ENCODE measurements at places on chromosomes 2 and 18.

- no peak for DNase-seq
Measured at GRCh38 chr2:48180557-48180956, 274.3 kb upstream of the FBXO11 start.

DNA sequence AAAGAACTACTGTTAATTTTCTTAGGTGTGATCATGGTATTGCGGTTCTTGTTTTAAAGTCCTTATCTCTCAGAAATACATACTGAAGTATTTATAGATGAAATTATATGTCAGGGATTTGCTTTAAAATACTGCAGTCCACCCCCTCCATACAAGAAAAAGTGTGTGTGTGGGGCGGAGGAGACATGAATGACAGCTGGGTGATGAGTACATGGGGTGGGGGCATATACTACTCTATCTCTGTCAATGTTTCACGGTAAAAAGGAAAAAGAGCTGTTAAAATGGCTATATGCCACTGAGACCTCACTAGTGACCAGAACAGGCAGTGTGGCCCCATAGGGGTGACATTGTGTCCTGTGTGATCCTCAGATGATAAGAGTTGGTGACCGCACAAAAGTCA is 54.1 kb downstream of the SPRED2 start:
- DNase-seq: no peak

DNA sequence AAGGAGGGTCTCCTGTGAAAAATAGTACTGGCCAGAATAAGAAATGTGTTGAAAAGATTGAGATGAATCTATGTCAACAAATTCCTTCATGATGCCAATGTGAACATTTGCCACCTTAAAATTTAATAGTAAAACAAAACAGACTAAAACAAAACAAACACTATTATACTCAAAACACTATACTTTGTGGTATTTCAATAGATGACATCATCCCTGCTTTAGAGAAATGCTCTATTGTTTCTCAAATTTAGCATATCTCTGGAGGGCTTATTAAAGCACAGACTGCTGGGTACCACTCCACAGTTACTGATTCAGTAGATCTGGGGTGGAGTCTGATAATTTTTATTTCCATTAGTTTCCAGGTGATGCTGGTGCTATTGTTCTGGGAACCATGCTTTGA is 579.4 kb upstream of the FAM98A start:
- no peak for DNase-seq

GRCh38 chr2:160199683-160200389 is at the start of gene ITGB6:
Gene ITGB6 (minus strand): TSS chr2:160200272. CDS start chr2:160200063, 209 bp downstream.
- no peak for DNase-seq

- DNase-seq: no peak
Measured at GRCh38 chr2:204010628-204011560, 74.3 kb downstream of the ICOS start.

GRCh38 chr2:205130111-205130829 is 552.0 kb upstream of the NRP2 start:
- DNase-seq: no peak

GRCh38 chr2:72386288-72386687 is 238.6 kb upstream of the CYP26B1 start:
- no peak for DNase-seq

- no peak for DNase-seq
Measured at GRCh38 chr2:78068808-78069207, 546.6 kb upstream of the LRRTM4 start.

GRCh38 chr2:101883860-101884259 is 107.9 kb upstream of the IL1R2 start:
- peak; percentile 56 for DNase-seq

GRCh38 chr18:42168487-42168886 is 213.5 kb downstream of the PIK3C3 start:
- DNase-seq: no peak

DNA sequence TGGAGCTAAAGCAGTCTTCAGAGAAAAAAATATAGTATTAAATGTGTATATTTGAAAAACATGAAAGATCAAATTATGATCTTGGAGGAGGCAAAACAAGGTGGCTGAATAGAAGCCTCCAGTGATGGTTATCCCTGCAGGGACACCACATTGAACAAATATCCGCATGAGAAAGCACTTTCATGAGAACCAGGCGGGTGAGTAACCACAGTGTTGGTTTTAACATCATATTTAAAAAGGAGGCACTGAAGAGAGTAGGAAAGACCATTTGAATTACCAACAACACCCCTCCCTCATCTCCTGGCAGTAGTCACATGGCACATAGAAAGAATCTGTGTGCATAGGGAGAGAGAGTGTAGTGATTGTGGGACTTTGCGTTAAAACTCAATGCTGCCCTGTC is 759.6 kb upstream of the NRXN1 start:
- no peak for DNase-seq

DNA sequence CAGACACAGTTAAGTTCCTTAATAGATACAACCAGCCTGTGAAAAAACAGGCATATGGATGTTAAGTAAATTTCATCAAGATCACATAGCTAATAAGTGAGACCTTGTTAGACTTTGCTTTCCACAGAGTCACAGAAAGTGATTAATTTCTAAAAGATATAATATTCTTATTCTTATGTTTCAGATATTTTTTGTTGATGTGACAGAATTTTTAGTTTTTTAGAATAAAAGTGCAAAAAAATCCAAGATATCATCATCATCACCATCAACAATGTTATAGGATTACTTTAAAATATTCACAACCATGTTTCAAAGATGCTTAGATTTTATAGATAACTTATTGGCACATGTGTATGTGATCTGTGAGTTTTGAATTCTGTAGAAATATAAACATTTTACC is 132.3 kb upstream of the ITGA4 start:
- DNase-seq: no peak

GRCh38 chr2:197940382-197940781 is 136.0 kb downstream of the PLCL1 start:
- no peak for DNase-seq

GRCh38 chr2:231720292-231720986 is 12.1 kb downstream of the PTMA start:
- DNase-seq: no peak

- DNase-seq: no peak
Measured at GRCh38 chr18:48809365-48809764, 141.4 kb downstream of the SMAD7 start.

GRCh38 chr2:237324837-237325236 is 89.1 kb downstream of the COL6A3 start:
- no peak for DNase-seq

GRCh38 chr2:54945391-54946219 is 104.6 kb downstream of the RTN4 start:
- DNase-seq: no peak

- no peak for DNase-seq
Measured at GRCh38 chr2:48391616-48392015, 138.3 kb upstream of the STON1 start.

DNA sequence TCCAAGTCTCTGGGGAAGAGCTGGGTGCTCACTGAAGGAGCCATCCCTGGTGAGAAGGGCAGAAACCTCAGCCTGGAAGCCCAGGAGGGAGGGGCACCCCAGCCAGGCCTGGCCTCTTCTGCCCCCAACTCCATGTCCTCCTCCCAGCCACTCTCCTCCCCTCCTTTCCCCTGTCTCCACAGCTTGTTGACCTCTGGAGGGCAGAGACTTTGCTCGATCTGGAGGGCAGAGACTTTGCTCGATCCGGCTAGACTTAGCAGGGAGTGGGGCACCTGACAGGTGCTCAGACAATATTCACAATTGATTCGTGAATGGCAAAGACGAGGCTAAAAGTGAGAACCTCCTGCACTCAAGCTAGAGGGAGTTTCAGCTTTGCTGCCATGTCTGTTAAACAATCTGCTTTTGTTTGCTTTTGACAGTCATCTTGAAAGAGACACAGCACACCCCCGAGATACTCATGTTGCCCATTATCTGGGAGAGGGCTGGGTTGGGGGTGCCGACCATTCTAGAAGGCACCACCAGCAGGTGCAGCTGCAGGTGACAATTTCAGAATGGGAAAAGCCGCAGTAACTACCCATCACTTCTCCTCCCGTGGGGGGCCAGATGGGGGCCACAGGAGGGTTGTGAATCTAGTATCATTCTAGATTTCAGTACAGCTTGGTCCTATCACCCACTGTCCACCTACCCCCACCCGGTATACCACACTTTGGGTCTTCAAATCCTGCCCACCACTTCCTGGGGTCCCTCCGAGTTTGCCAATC is 54.8 kb downstream of the DNMT3A start:
- no peak for DNase-seq
